ENCODE measurements at places on chromosomes 2 and 18.

DNA sequence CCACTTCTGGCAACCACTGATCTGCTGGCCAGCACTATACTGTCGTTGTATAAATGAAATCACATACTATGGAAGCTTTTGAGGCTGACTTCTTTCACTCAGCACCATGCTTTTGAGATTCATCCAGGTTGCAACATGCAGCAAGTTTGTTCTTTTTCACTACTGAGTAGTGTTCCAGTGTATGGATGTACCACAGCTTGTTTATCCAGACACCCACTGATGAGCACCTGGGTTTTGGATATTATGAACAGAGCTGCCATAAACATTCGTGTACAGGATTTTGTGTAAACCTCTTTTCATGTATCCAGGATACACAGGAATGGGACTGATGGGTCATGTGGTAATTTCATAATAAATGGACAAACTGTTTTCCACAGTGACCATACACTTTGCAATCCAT is 10.7 kb downstream of the ERCC3 start:
- DNase-seq: no peak

DNA sequence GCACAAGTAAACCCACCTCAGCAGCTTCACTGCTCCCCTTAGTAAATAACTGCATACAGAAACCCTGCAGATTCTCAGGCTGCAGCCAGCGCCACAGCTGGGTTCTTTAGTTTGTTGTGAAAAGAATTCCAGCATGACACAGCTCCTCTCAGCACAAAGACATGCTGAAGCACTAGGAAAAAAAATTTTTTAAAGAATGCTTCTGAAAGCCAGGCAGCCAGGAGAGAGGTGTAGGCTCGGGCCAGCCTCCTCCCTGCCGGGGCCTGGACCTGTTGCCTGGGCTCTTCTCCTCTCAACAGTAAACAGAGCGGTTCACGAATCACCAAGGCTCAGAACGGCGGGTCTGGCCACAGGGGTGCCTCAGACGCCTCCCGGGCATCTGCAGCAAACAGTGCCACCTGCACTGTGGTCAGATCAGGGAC is 95.7 kb upstream of the POU3F3 start:
- DNase-seq: no peak

- DNase-seq: no peak
Measured at GRCh38 chr2:170177950-170178781, at the start of gene MYO3B. TSS of gene MYO3B (plus strand) at chr2:170178147. CDS start at chr2:170178288, 141 bp downstream.

- DNase-seq: no peak
Measured at GRCh38 chr2:136384531-136385303, 266.8 kb upstream of the CXCR4 start.

- no peak for DNase-seq
Measured at GRCh38 chr2:33033606-33034081, 86.9 kb downstream of the LTBP1 start.

- DNase-seq: no peak
Measured at GRCh38 chr2:219613461-219614070, 13.9 kb upstream of the SLC4A3 start.

DNA sequence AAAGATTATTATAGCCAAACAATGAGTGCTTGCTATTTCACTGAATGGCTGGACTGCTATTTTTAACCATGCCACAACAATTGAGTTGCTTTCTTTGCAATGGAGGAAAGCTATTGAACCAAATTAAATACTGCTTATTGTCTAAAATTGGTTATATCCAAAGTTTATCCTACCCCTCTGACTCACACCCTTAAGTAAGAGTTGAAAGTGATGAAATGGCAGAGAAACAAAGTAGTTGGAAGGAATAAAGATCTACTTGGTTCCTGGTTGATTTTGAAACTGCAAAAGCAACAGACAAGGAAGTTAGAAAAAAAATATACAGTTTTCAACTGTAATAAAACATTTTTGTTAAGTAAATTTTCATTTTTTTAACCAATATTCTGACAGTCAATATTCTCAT is 47.5 kb downstream of the EML4 start:
- no peak for DNase-seq

DNA sequence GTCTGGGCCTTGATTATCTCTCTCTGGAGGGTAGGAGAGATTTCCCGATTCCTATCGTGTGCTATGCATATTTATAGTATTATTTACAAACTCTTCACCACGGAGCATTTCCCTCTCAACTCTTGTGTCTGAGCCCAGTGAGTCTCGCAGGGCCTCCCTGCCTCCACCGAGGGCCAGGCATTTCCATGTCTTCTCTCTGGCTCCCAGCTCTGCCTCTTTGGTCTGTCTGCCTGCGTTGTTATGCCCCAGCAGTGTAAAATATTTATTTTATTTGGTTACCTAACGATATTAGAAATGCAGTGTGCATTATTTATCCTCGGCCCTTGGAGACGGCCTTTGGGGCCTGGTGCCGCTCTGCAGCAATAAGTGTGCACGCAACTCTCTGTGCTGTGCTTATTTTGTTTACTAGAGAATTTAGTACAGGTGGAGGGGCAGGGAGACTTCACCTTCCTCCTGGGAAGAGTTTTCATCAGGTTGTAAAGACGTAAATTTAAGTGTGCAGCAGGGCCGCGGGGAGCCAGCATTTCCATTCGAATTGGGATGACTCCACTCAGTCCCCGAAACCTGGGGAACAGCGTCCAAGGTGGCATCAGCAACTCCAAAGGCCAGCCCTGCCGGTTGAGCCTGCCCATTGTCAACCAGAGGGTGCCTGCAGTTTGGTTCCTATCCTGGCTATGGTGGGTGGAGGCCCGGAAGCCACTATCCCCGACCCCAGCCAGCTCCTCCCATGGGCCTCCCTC is 100.2 kb downstream of the PTGR3 start:
- no peak for DNase-seq

GRCh38 chr18:25236736-25237135 is 115.2 kb downstream of the ZNF521 start:
- DNase-seq: no peak

DNA sequence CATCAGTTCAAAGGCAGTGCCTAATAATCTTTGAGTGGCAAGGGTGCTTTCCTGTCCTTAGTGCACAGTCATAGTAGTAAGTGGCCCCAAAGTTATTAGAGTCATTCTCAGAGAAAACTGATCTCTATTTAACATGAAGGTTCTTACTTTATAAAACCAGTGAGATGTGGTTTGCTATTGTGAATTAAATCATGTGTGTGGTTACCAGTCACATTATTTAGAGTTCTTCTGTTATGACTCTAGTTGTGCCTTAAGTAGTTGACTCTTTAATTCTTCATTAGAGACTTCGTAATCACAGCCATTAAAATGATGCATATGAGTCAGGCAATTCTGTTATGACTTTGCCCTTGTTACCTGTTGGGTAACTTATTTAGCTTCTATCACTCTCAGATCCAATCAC is 1392.9 kb upstream of the ACVR2A start:
- DNase-seq: no peak

- peak; percentile 27 for DNase-seq
Measured at GRCh38 chr18:58045242-58046092, 1.4 kb downstream of the NEDD4L start.

GRCh38 chr2:36356298-36356989 is 866 bp downstream of the CRIM1 start:
- DNase-seq: peak; percentile 26

GRCh38 chr2:176405477-176405876 is 136.2 kb downstream of the MTX2 start:
- no peak for DNase-seq

GRCh38 chr18:60499675-60500074 is 127.1 kb upstream of the MC4R start:
- no peak for DNase-seq

- DNase-seq: no peak
Measured at GRCh38 chr2:185531721-185532120, 206.9 kb upstream of the FSIP2 start.

DNA sequence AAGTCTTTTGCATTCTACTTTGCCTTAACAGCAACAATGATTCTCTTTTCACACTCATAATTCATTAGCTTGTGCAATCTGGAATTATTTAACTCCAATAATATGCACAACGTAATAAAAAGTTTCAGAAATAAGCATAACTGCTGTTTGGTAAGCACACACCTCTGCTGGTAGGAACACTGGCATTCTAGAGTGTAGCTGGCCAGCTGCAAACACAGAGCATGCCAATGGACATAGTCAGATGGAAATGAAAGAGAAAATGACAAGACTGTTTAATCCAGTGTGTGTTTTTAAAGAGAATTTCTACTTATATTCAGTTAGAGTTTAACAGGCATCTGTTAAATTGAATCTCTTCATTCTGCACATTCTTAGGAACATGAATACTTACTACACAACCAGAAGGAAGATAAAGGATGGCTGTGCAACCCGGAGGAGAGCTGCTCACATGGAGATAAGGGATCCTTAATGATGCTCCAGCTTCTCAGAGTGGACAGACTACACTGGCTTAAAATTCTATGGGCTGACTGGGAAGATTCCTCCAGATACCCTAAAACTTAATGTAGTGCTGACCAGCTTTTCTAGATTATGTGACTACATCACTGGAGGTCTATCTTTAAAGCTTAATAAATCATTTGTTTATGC is 94.6 kb upstream of the CHAC2 start:
- no peak for DNase-seq

DNA sequence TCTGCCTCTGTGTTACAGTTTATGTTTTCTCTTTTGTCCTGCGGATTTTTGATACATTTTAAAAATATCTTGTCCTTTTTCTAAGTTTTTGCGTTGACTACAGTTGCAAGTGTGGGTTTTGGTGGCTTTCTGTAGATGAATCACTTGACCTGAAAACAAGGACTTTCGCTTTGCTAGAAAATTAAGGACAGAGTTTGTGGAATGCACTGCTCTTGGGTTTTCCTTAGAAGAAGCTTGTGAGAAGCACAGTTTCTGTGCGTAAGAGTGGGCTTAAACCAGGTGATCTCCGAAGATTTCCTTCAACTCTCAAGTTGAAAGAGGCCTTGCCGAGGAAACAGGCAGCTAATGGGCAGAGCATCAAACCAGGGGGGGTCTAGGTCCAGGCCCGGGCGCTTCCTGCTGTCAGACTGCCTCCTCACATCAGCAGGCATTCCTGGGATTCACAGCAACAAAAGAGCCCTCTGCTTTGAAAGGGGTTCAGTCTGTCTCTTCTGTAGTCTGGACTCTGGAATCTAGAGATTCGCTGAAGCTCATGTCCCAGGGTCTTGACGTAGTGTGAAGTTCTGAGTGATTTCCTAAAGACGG is 17.3 kb downstream of the NCK2 start:
- no peak for DNase-seq

DNA sequence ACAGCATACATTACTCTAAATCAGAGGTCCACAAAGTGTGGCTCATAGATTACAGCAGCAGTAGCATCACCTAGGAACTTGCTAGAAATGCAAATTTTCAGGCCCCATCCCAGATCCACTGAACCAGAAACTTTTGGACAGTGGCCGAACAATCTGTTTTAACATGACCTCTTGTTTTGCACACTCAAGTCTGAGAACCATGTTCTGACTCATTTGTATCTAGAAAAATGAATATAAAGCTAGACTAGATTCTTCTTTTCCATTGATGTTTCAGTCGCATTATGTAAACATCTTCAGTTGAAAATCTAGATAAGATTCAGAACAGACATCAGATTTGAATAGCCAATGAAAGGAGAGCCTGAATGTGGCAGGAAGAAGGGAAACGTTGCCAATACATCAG is 608.8 kb downstream of the LRP1B start:
- no peak for DNase-seq

Data from GM19239 (cell line).